ENCODE measurements at places on chromosomes 6 and 20. TPM values are rescaled to one million over a fixed set of nuclear protein-coding genes. Genes with fewer than 3 reads are reported as not detected.

DNA sequence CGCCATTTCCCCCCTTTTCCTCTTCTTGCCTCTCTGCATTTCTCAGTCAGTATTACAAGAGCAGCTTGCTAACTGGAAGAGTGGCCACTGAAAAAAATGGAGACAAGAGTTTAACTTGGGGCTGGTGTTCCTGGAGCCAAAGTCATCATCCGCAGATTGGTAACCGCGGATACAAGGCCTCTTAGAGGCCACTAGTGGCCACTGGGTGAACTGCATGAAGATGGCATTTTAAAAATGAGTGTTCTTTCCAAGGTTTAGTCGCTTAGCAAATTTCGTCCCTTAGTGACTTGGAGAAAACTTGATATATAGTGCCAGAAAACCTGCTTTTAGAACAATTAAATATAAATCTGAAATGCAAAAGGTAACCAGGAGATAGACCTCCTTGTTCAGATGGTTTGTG, 4.8 kb downstream of the F13A1 start:
- DNase-seq, result no peak

GRCh38 chr20:14643146-14643545, 305.7 kb upstream of the FLRT3 start:
- DNase-seq, result no peak

DNA sequence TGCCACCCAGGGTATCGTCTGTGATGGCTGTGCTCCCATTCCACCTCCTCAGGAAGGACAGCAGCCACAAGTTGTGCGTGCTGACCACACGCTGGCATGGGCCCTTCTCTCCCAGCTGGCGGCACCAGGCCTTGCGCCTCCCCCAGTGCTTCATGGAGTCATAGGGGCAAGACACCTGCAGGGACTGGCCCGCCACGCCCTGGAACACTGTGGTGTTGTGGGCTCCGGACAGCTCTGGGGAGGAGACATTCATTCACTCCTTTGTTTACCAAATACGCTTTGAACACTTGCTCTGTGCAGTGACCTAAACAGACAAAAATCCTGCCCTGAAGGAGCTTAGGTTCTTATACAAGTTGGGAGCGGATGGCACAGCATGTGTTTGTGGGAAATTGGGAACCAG, 1.5 kb downstream of the TREM2 start:
- DNase-seq, result no peak

KHDC1 gene
- total RNA-seq, result 0.35 TPM

DNA sequence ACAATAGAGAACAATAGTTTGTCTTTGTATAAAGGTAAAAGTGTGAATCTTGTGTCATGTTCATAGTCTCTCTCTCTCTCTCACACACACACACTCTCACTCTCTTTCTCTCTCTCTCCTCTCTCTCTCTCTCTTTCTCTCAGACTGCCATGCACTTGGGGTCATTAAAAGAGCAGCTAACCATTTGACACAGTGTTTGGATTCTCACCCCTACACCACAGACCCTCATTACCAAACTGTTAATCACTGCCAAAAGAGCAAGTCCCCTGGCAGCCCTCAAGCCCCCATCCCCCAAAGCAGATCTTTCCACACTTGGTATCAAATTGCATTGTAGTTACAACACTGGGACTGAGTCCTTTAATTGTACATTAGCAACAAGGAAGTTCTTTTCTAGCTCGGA, 305.8 kb upstream of the RSPO3 start:
- DNase-seq, result no peak

- DNase-seq, result no peak
Measured at GRCh38 chr6:17032988-17033634, 68.7 kb upstream of the STMND1 start.

FABP7 gene
- total RNA-seq, result not detected

SPEF1 gene
- not detected for total RNA-seq
